ENCODE measurements at places on chromosomes 12 and 14.

- no peak for DNase-seq
These were observed 112.5 kb downstream of the LGMN start for GRCh38 chr14:92635896-92636295.

- no peak for DNase-seq
These were observed 171.0 kb upstream of the PZP start for GRCh38 chr12:9379023-9379742.

- no peak for DNase-seq
These were observed 28.4 kb downstream of the PLEKHG3 start for GRCh38 chr14:64732536-64733120.

- no peak for DNase-seq
These were observed 8.5 kb downstream of the ORAI1 start for GRCh38 chr12:121634836-121635235.

GRCh38 chr14:35117112-35117511 is 4.7 kb downstream of the PPP2R3C start:
- DNase-seq = no peak

GRCh38 chr12:70049596-70050360 is 193.5 kb upstream of the CNOT2 start:
- DNase-seq = peak; percentile 11

DNA sequence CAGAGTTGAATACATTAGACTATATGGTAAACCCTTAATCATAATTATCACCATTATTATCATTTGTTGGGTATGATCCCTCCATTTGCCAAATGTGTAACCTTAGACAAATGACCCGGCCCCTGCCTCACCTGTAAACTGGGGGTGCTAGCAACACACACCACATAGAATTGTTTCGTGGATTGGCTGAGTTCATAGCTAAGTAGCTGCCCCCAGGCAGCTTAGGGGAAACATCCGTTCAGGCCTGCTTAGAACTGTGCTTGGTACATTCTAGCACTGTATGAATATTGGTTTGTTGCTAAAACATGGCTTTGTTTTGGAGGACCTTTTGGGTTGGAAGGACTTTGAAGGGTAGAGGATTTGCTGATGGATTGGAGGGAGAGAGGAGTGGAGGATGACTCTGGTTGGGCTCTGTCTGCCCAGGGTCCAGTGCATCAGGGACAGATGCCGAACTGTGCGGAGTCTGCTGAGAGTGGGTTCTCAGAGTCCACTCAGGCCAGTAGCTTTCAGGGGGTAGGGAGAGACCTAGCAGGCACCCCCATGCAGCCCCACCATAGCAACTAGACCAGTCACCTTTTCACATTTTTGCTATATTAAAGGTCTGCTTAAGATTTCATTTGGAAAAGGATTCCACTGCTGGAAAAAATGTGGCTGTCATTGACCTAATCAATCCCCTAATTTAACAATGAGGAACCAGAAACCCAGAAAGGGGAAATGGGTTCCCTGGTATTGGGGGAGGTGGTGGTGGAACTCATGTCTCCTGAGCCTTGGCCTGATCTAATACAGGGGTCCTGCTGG is 2.2 kb downstream of the RIN3 start:
- no peak for DNase-seq

DNA sequence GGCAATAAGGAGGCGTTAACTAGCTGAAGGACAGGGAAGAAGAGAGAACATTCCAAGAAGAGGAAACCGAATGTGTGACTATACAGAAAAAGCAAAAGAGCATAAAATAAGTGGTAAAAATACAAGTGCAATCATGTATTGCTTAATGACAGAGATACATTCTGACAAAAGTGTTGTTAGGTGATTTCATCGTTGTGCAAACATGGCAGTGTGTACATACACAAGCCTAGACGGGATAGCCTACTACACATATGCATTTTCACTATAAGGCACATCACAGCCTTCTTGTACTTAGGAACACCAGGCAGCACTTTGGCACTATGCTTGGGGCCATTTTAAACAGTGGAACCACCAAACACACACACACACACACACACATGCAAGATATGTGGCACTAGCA is 299.3 kb downstream of the BCAT1 start:
- DNase-seq = no peak

DNA sequence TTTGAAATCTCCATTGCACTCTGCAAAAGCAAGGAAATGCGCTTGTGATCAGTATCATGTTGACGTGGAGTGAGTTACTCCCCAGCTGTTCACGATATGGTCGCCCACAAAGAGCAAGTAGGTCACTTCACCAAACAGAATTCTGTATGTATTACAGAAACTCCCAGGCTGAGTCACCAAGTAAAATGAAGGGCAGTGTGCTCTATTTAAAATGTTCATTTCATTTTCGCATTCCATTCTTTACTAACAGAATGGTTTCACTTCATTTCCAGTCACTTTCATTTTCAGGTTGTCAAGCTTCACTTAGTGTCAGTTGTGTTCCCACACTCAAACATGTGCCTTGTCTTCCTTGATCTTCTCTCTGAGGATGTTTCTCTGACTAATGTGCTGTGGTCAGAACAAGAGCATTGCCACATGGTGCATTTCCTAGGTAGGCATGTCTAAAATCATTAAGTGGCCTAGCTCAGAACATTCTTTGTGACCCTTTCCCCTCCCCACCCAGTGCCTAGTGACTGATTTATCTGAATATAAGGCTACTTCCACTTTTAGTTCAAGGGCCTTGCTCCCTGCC is 391.2 kb downstream of the RAD51B start:
- DNase-seq = peak; percentile 72

- no peak for DNase-seq
These were observed 62.2 kb downstream of the MBIP start for GRCh38 chr14:36258241-36258640.

DNA sequence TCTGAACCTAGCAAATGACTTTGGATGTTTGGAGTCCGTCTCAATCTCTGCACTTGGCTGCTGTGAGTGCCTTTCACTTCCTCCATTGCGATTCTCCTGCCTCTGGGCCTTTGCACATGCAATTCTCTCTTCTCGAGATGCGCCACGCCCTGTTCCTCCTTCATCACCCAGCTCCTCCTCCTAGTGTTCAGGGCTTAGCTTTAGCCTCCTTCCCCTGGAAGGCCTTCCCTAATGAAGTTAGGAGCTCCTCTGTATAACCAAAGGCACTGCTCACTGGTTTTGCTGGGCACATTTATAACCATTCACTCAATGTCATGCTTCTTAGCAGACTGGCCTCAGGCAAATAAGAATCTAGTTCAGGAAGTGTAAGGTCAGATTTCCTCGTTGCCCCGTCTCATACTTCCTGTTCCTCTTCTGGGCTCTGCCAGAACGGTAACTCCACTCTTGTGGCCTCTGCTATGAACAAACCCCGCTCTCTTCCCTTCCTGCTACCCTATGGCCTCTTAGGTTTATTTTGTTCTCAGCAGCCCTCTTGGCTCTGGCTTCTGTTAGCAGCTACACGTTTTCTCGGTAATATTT is 171.4 kb downstream of the CRADD start:
- DNase-seq = no peak

DNA sequence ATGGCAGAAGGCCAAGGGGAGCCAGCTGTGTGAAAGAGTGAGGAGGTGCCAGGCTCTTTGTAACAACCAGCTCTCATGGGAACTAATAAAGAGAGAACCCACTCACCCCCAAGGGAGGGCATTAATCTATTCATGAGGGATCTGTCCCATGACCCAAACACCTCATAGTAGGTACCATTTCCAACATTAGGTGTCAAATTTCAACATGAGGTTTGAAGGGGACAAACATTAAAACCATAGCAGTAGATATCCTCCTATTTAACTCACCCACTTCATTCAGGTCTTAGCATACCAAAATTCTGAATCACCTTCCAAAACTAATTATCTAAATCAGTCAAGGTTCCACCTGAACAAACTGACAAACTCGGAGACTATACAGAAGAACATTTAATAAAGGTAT is 75.3 kb downstream of the PPFIA2 start:
- DNase-seq = no peak

DNA sequence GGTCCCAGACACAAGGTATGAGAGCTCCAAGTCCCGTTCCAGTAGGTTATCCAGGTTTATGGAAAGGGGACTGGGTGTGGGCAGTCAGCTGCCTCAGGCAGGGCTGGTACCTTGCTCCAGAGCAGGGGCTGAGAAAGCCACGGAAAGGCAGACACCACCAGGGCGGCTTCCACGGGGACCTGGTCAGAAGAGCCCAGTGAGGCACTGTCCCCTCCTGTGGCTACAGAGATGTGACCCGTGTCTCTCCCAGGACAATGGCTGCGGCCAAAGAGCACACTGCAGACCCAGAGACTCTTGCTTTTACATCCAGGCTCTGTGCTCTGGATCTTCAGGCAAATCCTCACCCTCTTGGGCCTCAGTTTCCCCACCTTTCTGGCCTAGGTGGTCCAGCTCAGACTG is 8.8 kb downstream of the SERPINA4 start:
- no peak for DNase-seq

GRCh38 chr14:76955575-76956315 is 72.8 kb downstream of the IRF2BPL start:
- DNase-seq = no peak

GRCh38 chr14:75558440-75558839 is 20.0 kb upstream of the FLVCR2 start:
- DNase-seq = no peak

- DNase-seq = no peak
These were observed 309.9 kb downstream of the VRK1 start for GRCh38 chr14:97107080-97107479.

- DNase-seq = no peak
These were observed 6.2 kb downstream of the MDM1 start for GRCh38 chr12:68325966-68326365.

DNA sequence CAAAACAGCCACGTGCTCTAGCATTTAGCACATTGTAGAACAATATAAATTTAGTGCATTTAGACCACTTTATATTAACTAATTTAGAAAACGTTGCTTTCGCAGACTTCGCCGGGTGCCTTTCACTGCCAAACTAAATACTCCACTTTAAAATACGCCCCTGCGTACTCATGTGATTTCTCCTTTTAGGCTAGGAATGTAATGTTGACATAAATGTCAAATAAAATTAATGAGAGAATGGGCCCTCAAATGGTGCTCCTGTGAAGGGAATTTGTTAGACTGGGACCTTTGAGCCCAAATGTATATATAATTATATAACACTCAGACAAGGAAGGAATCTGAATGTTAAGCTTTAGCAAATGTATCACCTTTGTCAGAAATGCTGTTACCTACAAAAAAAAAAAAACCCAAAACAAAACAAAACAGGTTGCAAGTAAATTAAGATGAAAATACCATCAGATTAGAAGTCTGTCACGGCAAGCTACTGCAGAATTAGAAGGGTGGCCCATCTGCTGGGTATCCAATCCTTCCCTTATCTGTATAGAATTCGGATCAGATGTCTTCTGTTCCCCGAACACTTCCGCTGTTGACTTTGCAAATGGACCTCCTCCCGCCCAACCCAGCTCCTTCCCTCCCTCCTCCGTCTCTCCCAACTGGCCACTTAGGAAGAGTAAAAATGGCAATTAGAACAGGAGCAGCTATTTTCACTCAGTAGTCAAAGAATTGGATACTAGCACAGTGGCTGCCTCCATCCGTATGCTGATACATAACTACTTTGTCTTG is 159.3 kb upstream of the FOXN3 start:
- DNase-seq = no peak

Measured in erythroblast (primary cell).